EH (cell line): ENCODE measurements at places on chromosomes 16 and 17.

- DNase-seq, result no peak
These were observed 86.0 kb downstream of the AIPL1 start for GRCh38 chr17:6348891-6349290.

GRCh38 chr16:50957056-50957455 lies 194.0 kb downstream of the SALL1 start:
- DNase-seq, result no peak

DNA sequence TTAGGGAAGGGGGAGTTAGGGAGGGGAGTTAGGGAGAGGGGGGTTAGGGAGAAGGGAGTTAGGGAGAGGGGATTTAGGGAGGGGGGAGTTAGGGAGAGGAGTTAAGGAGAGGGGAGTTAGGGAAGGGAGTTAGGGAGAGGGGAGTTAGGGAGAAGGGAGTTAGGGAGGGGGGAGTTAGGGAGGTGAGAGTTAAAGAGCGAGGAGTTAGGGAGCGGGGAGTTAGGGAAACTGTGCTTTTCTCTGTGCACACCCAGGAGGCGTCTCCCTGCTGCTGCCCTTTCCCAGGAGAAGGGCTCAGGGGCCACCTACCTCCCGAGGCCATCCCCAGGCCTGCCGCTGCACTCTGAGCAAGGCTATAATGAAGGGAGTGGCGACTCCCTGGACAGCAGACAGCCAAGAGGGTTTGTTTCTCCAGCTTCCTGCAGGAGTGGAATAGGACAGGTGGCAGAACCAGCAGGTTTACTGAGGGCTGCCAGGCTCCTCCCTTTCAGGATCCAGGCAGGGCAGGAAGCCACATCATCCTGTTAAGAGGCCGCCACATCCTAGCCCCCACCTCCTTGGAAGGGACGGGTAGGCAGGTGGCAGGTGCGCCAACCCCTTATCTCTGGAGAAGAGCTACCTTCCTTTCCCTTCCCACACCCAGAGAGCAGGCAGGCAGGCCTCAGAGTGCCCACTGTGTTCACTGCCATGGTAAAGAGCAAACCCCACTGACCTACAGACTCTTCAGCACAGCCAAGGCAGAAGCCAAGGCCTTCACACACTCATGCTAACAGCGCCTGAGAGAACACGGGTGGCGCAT lies 4.3 kb downstream of the CANT1 start:
- DNase-seq, result no peak

- peak; percentile 68 for DNase-seq
These were observed 60.3 kb upstream of the CIBAR2 start for GRCh38 chr16:85172455-85173145.

DNA sequence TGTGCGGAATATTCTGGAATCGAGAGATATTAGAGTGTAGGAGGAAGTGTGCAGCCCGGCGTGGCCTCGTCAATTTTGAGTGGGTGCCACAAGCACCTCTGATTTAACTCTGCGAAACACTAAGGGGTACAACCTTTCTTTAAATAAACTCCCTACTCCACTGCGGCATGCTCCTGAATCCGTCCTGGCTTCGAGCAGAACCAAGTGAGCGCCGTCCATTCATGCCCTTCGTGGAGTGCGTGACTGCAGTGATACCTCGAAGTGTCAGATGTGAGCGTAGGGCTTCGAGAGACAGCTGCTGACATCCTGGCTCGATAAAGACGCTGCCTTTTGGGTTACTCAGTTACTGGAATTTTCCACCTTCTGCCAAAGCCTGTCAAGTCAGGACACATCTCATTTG lies 128.8 kb downstream of the FOXL1 start:
- DNase-seq, result no peak
